ENCODE measurements at places on chromosomes 6 and 20.
A peak's percentile ranks its signal among the peaks of the same experiment; 100 is the strongest.

DNA sequence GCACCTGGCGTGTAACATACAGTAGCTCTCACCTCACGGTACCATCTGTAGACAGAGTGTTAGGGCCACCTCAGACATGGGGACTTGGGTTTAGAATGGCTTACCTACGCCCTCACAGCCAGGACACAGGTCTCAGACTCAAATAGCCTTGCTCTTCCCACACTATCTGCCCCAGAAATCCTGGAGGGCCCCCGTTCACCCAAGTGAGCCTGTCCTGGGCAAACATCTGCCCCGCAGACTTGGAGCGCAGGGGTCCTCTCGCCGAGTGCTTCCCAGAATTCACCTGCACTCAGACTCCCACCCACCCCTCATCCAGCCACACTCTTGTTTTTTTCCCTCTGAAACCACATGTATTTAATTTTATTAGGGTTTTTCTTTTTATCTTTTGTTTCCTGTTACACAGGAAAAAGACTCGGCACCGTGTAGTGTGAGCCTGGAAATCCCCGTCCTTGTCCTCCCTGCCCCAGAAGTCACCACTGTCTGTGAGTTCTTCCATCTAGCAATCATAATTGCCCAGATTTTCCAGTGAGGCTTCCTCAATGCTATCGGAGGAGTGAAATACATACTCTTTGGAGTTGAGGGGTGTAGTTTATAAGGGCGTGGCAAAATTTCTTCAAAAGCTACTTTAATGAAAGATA, 17.1 kb upstream of the MAP1LC3A start:
- H3K4me3 ChIP-seq = no peak overlapping the region
- no peaks in the 10 kb centered on the region for H3K27me3 ChIP-seq
- peak overlapping the region; percentile 44 for H3K27ac ChIP-seq
- no peak for DNase-seq
- H3K4me1 ChIP-seq = no peaks in the 10 kb centered on the region

DNA sequence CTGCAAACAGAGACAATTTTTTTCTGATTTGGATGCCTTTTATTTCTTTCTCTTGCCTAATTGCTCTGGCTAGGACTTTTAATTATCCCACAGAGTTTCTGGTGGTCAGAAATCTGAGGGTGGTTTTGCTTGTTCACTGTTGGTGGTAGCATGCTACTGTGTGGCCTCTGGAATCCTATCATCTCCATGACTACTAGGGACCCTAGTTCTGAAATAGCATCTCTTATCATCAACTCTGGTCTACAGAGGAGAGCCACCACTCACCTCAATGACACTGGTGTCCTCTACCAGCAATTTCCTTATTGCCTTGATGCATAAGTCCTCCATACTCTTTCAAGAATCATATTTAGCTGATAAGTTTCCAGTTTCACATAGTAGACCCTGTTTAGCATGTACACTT, 27.5 kb upstream of the STX11 start:
- no peaks in the 10 kb centered on the region for H3K27me3 ChIP-seq
- H3K36me3 ChIP-seq = no peaks in the 10 kb centered on the region
- no peaks in the 10 kb centered on the region for H3K4me1 ChIP-seq
- no peak overlapping the region for H3K4me3 ChIP-seq

GRCh38 chr20:21702016-21702415, 3.4 kb upstream of the PAX1 start:
- H3K36me3 ChIP-seq = no peaks in the 10 kb centered on the region
- H3K4me3 ChIP-seq = no peak overlapping the region
- H3K4me1 ChIP-seq = no peaks in the 10 kb centered on the region
- no peak overlapping the region for H3K27ac ChIP-seq

GRCh38 chr6:132504757-132505156, 8.2 kb downstream of the STX7 start:
- H3K27ac ChIP-seq = no peak overlapping the region
- no peaks in the 10 kb centered on the region for H3K36me3 ChIP-seq
- DNase-seq = no peak
- H3K4me1 ChIP-seq = peaks cover 4% of the 10 kb centered on the region
- no peaks in the 10 kb centered on the region for H3K27me3 ChIP-seq
- H3K4me3 ChIP-seq = no peak overlapping the region

DNA sequence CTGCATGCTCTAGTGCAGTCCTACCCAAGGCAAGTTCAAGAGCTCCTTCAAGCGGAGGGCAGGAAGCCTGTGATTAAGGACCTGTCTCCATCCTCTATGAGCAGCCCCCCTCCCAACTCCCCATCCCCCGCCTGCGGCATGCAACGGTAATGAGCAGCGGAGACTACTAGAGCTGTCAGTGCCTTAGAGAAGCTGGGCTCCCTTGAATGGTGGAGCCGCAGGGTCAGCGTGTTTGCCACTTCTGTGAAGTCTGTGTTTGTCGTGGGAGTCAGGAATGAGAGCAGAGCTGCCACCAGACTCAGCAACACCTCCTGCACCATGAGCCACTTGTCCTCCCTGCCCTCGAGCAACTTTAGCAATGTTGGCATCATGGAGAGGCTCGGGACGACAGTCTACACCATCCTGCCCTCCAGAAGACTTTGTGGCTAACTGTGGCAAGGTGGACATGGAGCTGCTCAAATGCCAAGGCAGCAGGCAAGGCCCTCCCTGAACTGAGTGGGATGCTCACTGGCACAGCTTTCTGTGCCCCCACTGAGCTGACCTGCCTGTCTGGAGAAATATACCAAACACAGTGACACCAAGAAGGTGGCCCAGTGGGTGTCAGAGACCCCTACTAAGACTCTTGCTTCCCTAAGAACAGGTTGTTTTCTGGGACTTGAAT, 23.8 kb upstream of the SYNDIG1 start:
- no peak for DNase-seq
- H3K4me1 ChIP-seq = no peaks in the 10 kb centered on the region
- no peak overlapping the region for H3K27ac ChIP-seq
- no peaks in the 10 kb centered on the region for H3K27me3 ChIP-seq

DNA sequence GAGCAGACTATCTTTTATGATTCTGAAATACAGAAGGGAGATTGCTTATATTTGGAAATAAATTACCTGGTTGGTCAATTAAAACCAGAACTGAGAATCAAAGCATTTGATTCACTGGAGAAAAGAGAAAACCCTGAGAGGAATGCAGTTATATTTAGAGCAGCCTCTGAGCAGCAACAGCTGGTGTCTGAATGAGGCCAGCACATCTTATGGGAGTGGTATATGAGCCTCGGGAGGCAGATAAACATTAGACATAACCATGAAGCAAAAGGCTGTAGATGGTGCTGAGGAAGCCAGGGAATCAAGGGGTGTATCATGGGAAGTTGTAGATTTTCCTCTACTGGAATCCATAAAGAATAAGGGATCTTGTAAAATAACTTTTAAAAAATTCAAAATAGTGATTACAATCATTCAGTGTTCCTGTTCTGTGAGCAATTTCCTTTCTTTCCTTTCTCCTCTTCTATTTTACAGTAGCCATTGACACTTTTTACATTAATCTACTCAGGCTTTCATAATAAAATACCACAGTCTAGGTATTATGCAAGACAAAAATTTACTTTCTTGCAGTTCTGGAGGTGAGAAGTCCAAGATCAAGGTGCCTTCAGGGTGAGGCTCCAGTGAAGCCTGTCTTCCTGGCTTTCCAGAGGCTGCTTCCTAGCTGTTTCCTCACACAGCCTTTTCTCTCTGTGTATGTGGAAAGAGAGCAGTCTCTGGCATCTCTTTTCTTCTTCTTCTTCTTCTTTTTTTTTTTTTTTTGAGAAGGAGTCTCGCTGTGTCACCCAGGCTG, 32.8 kb upstream of the ENPP5 start:
- no peak overlapping the region for H3K27ac ChIP-seq
- no peak overlapping the region for H3K4me3 ChIP-seq
- no peaks in the 10 kb centered on the region for H3K4me1 ChIP-seq
- no peaks in the 10 kb centered on the region for H3K36me3 ChIP-seq
- no peaks in the 10 kb centered on the region for H3K27me3 ChIP-seq

DNA sequence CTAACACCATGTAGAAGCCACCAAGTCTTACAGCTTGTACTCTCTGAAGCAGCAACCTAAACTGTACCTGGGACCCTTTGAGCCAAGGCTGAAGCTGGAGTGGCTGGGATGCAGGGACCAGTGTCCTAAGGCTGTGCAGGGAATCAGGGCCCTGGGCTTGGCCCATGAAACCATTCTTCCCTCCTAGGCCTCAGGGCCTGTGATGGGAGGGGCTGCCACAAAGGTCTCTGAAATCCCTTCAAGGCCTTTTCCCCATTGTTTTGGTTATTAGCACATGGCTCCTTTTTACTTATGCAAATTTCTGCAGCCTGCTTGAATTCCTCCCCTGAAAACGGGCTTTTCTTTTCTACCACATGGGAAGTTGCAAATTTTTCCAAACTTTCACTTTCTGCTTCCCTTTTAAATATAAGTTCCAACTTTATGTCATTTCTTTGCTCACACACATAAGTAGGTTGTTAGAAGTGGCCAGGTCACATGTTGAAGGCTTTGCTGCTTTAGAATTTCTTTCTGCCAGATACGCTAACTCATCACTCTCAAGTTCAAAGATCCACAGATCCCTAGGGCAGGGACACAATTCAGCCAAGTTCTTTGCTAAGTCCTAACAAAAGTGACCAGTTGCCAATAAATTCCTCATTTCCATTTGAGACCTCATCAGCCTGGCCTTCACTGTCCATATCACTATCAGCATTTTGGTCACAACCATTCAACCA, 28.2 kb upstream of the ATXN1 start:
- DNase-seq = no peak
- H3K27me3 ChIP-seq = no peaks in the 10 kb centered on the region
- H3K4me1 ChIP-seq = no peaks in the 10 kb centered on the region
- H3K27ac ChIP-seq = no peak overlapping the region
- no peaks in the 10 kb centered on the region for H3K36me3 ChIP-seq
- no peak overlapping the region for H3K4me3 ChIP-seq

DNA sequence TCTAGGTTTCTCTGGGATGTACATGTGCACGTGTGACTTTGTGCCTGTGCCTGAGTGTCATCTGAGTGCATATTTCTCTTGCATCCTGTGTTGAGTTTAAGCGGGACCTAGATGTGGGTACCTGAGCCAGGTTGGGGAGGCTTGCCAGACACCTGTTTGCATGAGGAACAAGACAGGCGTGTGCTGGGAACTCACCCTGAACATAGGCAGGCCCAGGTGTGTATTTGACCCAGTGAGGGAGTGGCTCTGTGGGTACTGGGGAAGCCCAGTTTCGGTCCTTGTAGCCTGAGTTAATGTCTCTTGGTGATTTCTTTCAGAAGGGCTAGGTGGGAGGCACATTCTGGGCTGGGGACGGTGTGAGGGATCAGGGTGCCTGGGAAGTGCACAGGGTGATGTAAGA, 98.6 kb downstream of the TMEM170B start:
- H3K36me3 ChIP-seq = no peaks in the 10 kb centered on the region
- no peaks in the 10 kb centered on the region for H3K27me3 ChIP-seq
- H3K27ac ChIP-seq = no peak overlapping the region
- DNase-seq = no peak

DNA sequence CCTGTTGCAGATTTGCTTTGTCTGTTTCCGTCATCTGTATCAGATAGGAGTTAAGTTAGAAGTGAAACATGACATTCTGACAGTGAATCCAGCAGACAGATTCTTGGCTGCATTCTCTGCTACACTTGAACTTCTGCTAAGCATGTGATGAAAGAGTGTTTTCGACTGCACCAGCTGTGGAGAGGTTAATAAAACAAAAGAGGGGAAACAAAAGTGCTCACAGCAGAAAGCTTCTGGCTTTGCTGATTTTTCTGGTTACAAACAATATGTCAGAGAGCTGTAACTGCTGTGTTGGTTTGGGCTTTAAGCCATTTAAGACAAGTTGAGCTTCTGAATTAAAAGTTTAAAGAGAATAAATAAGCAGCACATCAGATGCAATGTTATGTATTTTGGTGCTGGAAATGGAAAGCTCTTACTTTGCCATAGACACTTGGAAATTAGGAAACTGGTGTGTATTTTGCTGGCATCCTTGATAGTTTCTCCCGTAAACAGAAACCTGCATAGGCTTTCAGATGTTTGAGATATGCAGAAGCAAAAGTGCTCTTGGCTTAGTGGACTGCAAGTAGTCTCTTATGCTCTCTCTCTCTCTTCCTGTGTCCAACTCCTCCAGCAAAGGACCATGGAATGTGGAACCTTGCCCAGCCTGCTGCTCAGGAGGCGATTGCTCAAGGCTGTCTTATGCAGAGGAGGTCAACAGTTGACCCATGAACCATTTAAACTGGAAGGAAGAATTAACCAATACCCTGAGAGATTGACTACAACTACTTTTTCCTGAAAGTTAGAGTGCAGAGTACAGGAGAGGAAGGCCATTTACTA, 104.9 kb downstream of the RPS12 start:
- H3K27ac ChIP-seq = no peak overlapping the region
- no peak overlapping the region for H3K4me3 ChIP-seq
- no peak for DNase-seq
- H3K4me1 ChIP-seq = no peaks in the 10 kb centered on the region
- H3K36me3 ChIP-seq = no peaks in the 10 kb centered on the region
- H3K27me3 ChIP-seq = peaks cover 4% of the 10 kb centered on the region

DNA sequence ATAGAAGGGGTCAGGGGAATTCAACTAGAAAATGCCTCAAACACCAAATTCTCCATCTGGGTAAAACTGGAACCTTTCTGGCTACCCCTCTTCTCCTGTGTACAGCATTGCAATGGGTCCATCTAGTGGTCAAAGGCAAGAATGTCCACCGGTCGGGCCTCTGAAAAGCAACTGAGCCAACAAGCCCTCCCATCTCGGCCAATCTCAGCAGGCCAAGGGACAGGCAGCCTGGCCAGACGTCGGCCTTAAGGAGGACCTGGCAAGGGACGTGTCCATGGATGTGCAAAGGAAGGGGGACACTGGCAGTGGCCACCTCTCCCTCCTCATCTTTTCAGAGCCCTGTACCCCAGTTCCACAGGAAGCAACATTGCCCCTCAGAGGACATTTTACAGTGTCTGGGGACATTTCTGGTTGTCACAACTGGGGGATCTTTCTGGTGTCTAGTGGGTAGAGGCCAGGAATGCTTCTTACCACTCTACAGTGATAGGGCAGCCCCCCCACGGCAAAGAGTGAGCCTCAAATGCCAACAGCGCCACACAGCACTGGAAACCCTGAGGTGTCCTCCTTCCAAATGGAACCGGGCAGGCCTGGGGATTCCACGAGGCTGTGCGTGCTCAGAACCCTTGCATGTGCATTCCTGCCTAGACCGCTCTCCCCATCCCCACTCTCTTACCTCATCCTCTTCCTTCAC, 99.8 kb upstream of the FOXA2 start:
- H3K4me1 ChIP-seq = no peaks in the 10 kb centered on the region
- H3K27ac ChIP-seq = no peak overlapping the region
- no peak for DNase-seq
- no peaks in the 10 kb centered on the region for H3K27me3 ChIP-seq
- H3K36me3 ChIP-seq = no peaks in the 10 kb centered on the region
- no peak overlapping the region for H3K4me3 ChIP-seq

- H3K27me3 ChIP-seq = no peaks in the 10 kb centered on the region
- H3K4me3 ChIP-seq = no peak overlapping the region
- no peaks in the 10 kb centered on the region for H3K36me3 ChIP-seq
- H3K27ac ChIP-seq = no peak overlapping the region
- DNase-seq = no peak
- H3K4me1 ChIP-seq = no peaks in the 10 kb centered on the region
Observed at GRCh38 chr6:22099231-22099630, 197.6 kb downstream of the PRL start.
